ENCODE measurements at places on chromosomes 13 and 19. TPM values are rescaled to one million over a fixed set of nuclear protein-coding genes. Genes with fewer than 3 reads are reported as not detected.

Gene PSPN
- 0.26 TPM for total RNA-seq

Gene IZUMO2
- not detected for total RNA-seq

Gene LMO7
- 319 TPM for total RNA-seq

Gene IL11
- 1.3 TPM for total RNA-seq

Gene PDE4C
- 0.38 TPM for total RNA-seq

Gene SPIB
- total RNA-seq, result not detected

Gene RB1
- total RNA-seq, result 12.4 TPM

Gene STRN4
- total RNA-seq, result 60.3 TPM

Gene ZNF154
- 1.2 TPM for total RNA-seq

Gene PSG7
- total RNA-seq, result not detected

Gene LGALS14
- not detected for total RNA-seq

Gene ZSCAN1
- total RNA-seq, result not detected

Gene GPR4
- total RNA-seq, result not detected

Gene EPS8L1
- 308 TPM for total RNA-seq

Gene SIGLEC7
- not detected for total RNA-seq

Gene CGB3
- not detected for total RNA-seq

Gene ZNF610
- 1.4 TPM for total RNA-seq

Gene KLK15
- not detected for total RNA-seq

Gene ZNF57
- total RNA-seq, result 11.6 TPM

Gene CLEC17A
- not detected for total RNA-seq

Gene TTC9B
- not detected for total RNA-seq

Gene F10
- 0.26 TPM for total RNA-seq

Gene ANKLE1
- 0.38 TPM for total RNA-seq

Gene DZIP1
- 0.79 TPM for total RNA-seq

Gene TNFRSF19
- total RNA-seq, result 3.2 TPM

Gene ARHGAP33
- not detected for total RNA-seq
